ENCODE measurements at places on chromosomes 2 and 18. TPM values are rescaled to one million over a fixed set of nuclear protein-coding genes. Genes with fewer than 3 reads are reported as not detected.
A peak's percentile ranks its signal among the peaks of the same experiment; 100 is the strongest.

- no peak for DNase-seq
These were observed 4.6 kb upstream of the SEH1L start for GRCh38 chr18:12943215-12943614.

GRCh38 chr2:223221139-223221835 is 169.3 kb downstream of the KCNE4 start:
- no peak for DNase-seq

Gene FHOD3
- total RNA-seq, result 22.7 TPM

DNA sequence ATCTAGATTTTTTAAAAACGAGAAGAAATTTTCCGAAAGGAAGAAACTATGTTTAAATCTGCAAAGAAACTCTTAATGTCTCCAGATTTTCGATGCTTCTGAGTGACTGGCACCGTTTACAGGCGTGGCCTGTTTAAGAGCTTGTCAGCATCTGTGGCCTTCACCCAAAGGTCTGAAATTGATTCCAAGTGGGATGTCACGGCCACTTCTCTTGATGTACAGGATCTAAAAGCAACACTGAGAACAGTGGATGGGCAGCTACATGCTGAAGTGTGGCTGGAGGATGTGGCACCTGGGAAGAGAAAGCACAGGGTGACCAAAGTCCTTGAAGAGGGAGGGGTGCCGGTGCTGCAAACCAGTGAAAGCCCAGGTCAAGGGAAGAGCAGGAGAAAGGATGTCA is 28.0 kb downstream of the EMILIN2 start:
- no peak for DNase-seq

GRCh38 chr2:29841386-29842004 is 79.9 kb downstream of the ALK start:
- DNase-seq, result peak; percentile 27

- DNase-seq, result no peak
These were observed 60.1 kb downstream of the DYNC1I2 start for GRCh38 chr2:171747371-171747770.

- DNase-seq, result no peak
These were observed 497.6 kb upstream of the TCF4 start for GRCh38 chr18:56085551-56085950.

Gene ALPG
- total RNA-seq, result 65.3 TPM

- no peak for DNase-seq
These were observed 195.5 kb downstream of the LNPK start for GRCh38 chr2:175806570-175806969.

DNA sequence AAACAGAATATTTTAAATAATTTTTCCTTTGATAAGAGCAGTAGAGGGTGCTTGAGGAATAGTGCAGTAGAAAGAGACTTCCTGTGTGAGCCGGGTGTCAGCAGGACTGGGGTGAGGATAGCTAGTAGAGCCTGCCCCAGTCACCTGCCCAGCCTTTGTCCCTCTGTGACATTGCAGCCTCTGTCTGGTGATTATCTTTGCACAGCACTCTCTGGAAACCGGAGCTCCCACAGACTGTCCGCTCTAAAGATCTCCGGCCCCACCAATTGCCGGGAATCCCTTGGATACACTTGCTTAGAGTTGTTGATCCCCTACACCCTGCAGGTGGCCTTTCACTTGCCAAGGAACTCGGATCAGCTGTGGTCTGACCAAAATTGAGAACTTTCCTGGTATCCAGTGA is 1081.3 kb upstream of the TMEFF2 start:
- DNase-seq, result no peak

All from Panc1 (cell line).